HFFc6 (cell line): ENCODE measurements at places on chromosomes 7 and 10. TPM values are rescaled to one million over a fixed set of nuclear protein-coding genes. Genes with fewer than 3 reads are reported as not detected.

Gene ECD
- total RNA-seq: 30.5 to 33.2 TPM (median 32.9 TPM) in 3 replicates

Gene CALML3
- not detected in 3 replicates for total RNA-seq

Gene FBXW4
- 20.4 to 28.2 TPM (median 26.4 TPM) in 3 replicates for total RNA-seq

DNA sequence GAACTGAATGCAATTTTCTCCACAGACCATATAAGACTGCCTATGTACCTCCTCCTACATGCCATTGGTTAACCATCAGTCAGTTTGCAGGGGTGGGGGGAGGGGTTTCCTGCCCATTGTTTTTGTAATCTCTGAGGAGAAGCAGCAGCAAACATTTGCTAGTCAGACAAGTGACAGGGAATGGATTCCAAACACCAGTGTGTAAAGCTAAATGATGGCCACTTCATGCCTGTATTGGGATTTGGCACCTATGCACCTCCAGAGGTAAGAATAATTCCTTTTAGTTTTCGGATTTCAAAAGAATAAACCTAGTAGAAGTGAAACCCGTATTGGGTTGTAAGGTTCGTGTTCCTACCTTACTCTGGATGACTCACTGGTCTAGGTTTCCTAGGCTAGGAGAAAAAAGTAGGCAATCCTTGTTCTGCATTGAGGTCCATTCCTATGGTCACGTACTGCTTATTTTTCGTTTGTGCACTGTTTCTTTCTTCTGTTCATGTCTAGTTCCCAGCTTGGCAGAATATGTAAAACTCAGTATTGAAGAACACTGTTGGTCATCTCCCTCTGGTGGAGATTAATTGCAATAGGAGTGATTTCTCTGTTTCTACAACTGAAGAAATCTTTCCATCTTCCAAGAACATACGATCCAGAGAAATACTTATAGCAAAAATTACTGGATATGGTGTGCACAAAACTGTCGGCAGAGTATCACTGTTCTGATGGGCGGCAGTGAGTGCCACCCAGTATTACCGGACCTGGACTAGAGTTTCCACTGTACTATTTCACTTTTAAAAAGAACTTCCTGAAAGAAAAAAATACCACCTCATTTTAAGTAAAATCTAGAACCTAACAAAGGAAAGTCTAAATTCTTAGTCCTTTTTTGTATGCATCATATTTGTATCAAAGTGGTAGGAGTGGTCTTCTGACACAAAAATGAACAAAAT is at the start of gene AKR1C3:
Gene AKR1C3, plus strand, starts transcription at position 150 of the 941 bp plus-strand sequence. Its CDS starts 31 bp downstream, at position 181.
- peak; percentile 59 for DNase-seq
- H3K4me3 ChIP-seq: peak within 1 kb of the TSS; percentile 50; the same call in 1 of the 2 replicates
- H3K27me3 ChIP-seq: peaks cover 13% of the 10 kb centered on the region
- H3K4me1 ChIP-seq: peaks cover 5% of the 10 kb centered on the region; the same call in 1 of the 2 replicates

GRCh38 chr10:113097036-113097435 is 147.0 kb downstream of the TCF7L2 start:
- no peak overlapping the region for H3K4me3 ChIP-seq
- DNase-seq: no peak
- no peak overlapping the region for H3K27ac ChIP-seq
- peaks cover 44% of the 10 kb centered on the region for H3K36me3 ChIP-seq
- peaks cover 35% of the 10 kb centered on the region for H3K4me1 ChIP-seq
- H3K27me3 ChIP-seq: peaks cover 4% of the 10 kb centered on the region

- H3K4me1 ChIP-seq: peaks cover 6% of the 10 kb centered on the region
- H3K27ac ChIP-seq: peak overlapping the region; percentile 36
- peaks cover 12% of the 10 kb centered on the region for H3K27me3 ChIP-seq
Measured at GRCh38 chr7:101733713-101734475, 83.5 kb upstream of the CUX1 start.

DNA sequence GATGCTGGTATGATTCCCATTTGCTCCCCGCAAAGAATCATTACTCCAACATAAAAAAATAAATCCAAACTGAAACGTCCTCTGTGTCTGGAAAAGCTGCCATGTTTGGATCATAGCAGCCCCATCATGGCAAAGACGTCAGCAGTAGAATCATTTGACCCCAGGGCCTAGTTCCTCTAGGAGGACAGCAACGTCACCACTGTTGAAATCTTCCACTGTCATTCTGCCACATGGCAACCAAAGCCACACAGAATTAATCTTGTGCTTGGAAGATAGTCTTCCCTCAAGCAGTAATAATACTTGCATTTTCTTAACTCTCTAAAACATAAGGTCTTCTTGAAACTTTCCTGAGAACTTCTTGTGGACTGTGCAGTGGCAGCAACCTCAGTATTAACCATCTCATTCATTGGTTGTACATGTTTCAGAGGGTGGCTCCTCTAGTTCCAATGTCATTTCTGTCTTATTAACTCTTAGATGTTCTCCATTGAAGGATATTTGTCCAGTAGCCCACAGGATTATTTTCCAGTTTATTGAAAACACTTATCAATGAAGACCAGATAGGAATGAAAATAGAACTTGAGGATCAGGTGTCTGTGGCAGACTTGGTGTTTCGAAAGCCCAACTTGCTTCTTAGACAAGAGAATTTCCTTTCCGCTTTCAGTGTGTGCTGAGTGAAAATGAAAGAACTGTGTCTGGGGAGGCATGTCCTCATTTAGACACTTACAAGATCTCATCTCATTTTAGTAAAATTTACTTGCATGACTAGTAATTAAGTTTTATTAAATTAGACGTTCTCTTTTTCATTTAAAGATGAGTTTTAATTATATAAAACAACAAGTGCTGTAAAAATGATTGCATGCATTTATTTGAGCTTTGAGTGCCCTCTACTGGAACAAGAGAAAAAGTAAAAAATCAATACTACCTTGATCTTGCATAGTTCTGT is 28.9 kb upstream of the INHBA start:
- peaks cover 4% of the 10 kb centered on the region; the same call in 1 of the 2 replicates for H3K36me3 ChIP-seq
- no peak for DNase-seq

DNA sequence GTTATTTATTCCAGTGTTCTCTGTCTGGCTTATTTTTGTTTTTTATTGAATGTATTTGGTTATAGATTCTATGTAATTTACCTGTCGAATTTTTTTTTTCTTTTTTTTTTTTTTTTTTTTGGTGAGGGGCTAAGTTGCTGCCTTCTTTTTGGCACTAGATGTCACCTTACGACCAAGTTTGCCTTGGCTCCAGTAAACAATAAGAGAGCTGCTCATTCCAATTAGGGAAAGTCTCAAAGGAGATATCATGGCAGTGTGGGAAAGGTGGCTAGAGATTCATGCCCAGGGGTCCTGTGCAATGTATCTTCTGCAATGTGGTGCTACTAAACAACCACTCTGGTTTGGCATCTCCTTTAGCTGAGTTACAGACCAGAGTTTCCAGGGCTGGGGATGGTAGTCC is 84.0 kb downstream of the PTPN20 start:
- H3K4me3 ChIP-seq: no peak overlapping the region
- no peaks in the 10 kb centered on the region for H3K36me3 ChIP-seq
- DNase-seq: no peak
- H3K4me1 ChIP-seq: peaks cover 8% of the 10 kb centered on the region
- H3K27me3 ChIP-seq: peaks cover 5% of the 10 kb centered on the region
- H3K27ac ChIP-seq: no peak overlapping the region

GRCh38 chr10:30829901-30830300 is 200.3 kb upstream of the LYZL2 start:
- no peaks in the 10 kb centered on the region for H3K36me3 ChIP-seq
- H3K27ac ChIP-seq: no peak overlapping the region
- no peak overlapping the region for H3K4me3 ChIP-seq
- peaks cover 5% of the 10 kb centered on the region for H3K27me3 ChIP-seq

- no peak overlapping the region for H3K27ac ChIP-seq
- DNase-seq: no peak
- no peaks in the 10 kb centered on the region for H3K27me3 ChIP-seq
- H3K4me1 ChIP-seq: no peaks in the 10 kb centered on the region
- no peak overlapping the region for H3K4me3 ChIP-seq
- H3K36me3 ChIP-seq: no peaks in the 10 kb centered on the region
Measured at GRCh38 chr10:54496852-54497251, 304.2 kb downstream of the PCDH15 start.

DNA sequence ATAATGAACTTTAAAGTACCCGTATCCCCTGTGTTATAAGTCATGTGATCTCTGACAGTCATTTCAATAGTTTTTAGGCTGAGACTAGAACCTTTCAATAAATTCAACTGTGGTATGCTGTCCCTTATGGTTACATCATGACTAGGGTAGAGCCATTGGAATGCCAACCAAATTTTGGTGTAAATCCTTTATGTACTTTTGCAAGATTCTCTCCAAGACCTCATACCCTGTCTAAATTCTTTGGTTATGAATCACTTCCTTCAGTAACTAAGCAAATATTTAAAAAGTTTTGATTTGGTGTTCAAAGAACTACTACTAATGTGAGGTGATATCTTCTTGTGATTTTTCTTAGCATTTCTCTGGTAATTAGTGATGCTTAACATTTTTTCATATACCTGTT is 20.8 kb upstream of the OR6B1 start:
- no peaks in the 10 kb centered on the region for H3K36me3 ChIP-seq
- peak overlapping the region; percentile 20; the same call in 1 of the 2 replicates for H3K27ac ChIP-seq
- H3K4me1 ChIP-seq: peaks cover 37% of the 10 kb centered on the region
- H3K4me3 ChIP-seq: no peak overlapping the region; the same call in 1 of the 2 replicates
- H3K27me3 ChIP-seq: no peaks in the 10 kb centered on the region
- DNase-seq: peak; percentile 59

DNA sequence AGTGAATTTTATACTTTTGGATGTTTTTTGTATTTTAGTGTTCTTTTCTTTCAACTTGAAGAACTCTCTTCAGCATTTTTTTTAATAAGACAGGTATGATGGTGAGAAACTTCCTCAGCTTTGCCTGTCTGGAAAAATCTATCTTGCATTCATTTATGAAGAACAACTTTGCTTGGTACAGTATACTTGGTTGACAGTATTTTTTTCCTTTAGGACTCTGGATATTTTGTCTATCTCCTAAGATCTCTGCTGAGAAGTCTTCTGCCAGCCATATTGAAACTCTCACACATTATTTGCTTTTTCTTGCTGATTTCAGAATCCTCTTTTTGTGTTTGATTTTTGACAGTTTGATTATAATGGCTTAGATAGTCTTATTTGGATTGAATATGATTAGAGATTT is 405.0 kb upstream of the GHITM start:
- DNase-seq: no peak
- no peak overlapping the region for H3K4me3 ChIP-seq
- no peaks in the 10 kb centered on the region for H3K27me3 ChIP-seq
- no peak overlapping the region for H3K27ac ChIP-seq
- H3K4me1 ChIP-seq: no peaks in the 10 kb centered on the region

GRCh38 chr10:113067501-113067900 is 117.5 kb downstream of the TCF7L2 start:
- H3K27me3 ChIP-seq: no peaks in the 10 kb centered on the region; the same call in 1 of the 2 replicates
- peaks cover 10% of the 10 kb centered on the region for H3K36me3 ChIP-seq
- H3K4me1 ChIP-seq: peaks cover 24% of the 10 kb centered on the region

- H3K4me3 ChIP-seq: no peak overlapping the region
- no peaks in the 10 kb centered on the region for H3K4me1 ChIP-seq
- H3K27me3 ChIP-seq: no peaks in the 10 kb centered on the region
- no peak for DNase-seq
- no peak overlapping the region for H3K27ac ChIP-seq
Measured at GRCh38 chr7:69677054-69677852, 79.0 kb downstream of the AUTS2 start.
